ENCODE measurements at places on chromosomes 2 and 18.

GRCh38 chr2:80482276-80482675 lies 177.7 kb upstream of the LRRTM1 start:
- DNase-seq = no peak

DNA sequence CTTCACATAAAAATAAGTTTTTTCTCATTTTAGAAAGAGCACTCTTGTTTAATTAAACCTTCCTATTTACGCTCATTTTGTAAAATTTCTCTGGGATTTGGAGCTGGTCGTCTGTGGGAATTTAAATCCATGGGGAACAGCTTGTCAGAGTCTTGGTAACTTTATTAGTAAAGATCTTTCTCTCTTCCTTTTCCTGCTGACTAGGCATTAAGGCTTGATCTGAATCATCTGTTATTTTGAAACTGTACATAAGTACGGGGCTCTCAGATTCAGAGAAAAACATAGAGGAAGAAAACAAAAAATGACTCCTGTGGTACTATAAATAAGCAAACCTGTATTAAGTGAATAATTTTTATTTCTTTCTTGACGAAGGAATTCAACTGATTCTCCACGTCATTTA lies 150.2 kb downstream of the ST6GAL2 start:
- DNase-seq = no peak

DNA sequence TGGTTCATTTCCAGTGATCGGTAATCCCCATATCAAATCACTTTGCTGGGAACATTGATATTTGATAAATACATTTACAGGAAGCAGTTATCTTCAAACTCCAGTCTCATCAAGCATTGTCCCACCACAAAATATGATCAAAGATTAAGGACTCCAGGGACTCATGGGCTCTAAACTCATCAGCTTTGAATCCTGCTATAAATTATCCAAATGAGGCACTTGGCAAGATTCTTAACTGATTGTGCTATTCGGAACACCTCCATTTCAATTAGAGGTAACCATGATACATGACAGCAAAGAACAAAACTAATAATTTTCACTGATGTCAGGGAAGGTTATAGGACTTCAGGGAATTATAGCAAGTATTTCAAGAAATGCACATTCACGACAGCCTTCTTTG lies 1088.1 kb upstream of the PIK3C3 start:
- no peak for DNase-seq

GRCh38 chr2:45289997-45290709 lies 280.9 kb upstream of the SIX2 start:
- DNase-seq = no peak

- no peak for DNase-seq
Observed at GRCh38 chr18:61348230-61348629, 15.0 kb downstream of the CDH20 start.

DNA sequence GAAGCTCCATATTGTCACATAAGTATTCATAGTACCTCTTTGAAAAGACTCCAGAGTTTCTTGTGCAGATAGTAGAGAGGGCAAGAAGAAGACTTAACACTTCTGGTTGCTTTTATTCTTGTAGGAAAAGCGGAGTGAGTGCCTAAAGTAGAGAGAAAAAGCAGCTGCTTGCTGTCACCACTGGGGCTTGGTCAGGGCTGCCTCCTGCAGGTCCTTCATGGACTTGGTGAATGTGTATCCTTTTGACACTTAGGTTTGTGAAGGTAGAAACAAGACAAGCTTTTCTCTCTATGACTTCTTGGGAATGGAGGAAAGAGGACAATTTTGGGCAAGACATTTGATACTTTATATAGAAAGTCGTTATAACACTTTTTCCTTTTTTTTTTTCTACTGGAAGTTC lies 312.8 kb upstream of the FANCL start:
- DNase-seq = no peak

- no peak for DNase-seq
Observed at GRCh38 chr2:218875692-218876246, 4.9 kb upstream of the WNT10A start.

DNA sequence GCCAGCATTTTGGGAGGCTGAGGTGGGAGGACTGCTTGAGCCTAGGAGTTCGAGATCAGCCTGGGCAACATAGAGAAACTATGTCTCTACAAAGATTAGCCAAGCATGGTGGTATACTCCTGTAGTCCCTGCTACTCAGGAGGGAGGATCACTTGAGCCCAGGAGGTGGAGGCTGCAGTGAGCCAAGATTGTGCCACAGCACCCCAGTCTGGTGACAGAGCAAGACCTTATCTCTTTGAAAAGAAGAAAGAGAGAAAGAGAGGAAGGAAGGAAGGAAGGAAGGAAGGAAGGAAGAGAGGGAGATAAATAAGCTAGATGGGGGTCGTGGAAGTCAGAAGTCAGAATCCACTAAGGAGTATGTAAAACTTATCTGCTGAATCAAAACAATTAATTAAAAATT lies 16.2 kb downstream of the GPR75 start:
- no peak for DNase-seq

DNA sequence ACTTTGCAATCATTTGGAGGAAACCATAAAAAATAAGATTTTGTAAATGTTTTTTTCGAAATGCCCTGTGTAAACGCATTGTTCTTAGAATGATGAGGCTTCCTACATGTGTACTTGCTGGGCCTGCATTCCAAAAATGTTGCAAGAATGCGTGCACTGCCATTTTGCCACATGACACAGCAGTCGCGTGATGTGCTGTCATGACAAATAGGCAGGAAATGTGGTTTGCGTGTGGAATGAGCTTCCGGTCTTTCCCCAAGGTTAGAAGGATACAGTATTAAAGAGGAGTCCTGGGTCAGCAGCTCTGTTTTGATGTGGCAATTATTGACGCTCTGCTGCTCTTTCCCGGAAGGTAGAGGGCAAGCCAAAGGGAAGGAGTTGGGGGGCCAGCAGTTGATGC lies 18.1 kb upstream of the SERPINB2 start:
- DNase-seq = no peak

DNA sequence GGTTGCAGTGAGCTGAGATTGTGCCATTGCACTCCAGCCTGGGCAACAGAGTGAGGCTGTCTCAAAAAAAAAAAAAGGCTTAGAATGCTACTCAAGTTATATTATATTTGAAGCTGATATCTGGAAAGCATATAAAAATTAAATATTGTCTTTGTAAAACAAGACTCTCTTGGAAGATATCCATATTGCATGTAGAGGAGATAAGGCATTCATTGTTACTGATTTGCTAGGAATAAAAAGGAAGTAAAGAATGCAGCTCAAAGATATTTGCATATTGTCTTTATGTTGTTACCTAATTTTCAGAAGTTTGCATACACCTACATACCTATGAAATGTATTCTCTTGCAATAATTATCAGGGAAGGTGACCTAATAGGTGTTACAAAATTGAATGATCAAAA lies 79.4 kb downstream of the MYOM1 start:
- DNase-seq = no peak

Data from stimulated activated CD4-positive, alpha-beta T cell treated with anti-CD3 and anti-CD28 coated beads, TNF-alpha, amount 100 ng/mL, for 4 hours (primary cell).